ENCODE measurements at places on chromosomes 4 and X.

GRCh38 chr4:134510544-134510943 is 309.0 kb upstream of the PABPC4L start:
- DNase-seq: no peak

DNA sequence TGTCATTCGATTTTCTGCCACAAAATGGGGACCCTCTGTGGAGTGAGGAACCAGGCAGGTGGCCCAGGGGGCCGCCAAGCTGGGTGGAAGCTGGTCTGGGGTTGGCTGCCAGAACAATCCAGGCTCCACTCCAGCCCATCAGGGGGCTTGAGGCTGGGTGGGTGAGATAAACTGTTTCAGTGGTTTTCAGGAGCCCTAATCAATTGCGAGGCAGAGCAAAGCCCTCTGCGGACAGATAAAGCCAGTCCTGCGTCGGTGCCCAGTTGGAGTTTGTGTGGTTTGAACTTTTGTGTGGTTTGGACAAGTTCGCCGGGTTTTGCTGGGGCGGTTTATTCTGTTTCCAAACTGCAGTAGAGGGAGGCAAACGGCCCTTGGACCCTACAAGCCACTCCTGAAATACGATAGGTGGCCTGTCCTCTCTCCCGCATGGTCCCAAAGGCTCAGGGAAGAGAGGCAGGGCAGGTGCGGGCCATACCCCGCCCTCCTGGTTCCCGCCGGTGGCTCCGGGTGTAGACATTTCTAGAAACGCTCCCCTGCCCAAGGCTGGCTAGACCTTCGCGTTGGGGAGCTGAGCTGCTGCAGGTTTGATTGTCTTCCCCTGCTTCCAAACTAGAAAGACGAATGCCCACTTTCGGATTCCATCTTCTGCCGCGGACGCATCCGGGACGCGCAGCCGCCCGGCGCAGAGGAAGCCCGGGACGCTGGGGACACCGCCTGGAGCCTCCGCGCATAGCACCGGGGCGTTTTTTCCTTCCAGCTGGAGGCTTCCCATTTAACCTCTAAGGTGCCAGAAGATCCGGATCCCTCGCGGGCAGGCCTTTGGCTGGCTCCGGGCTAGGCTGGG is 169.0 kb upstream of the BCOR start:
- DNase-seq: peak; percentile 45

DNA sequence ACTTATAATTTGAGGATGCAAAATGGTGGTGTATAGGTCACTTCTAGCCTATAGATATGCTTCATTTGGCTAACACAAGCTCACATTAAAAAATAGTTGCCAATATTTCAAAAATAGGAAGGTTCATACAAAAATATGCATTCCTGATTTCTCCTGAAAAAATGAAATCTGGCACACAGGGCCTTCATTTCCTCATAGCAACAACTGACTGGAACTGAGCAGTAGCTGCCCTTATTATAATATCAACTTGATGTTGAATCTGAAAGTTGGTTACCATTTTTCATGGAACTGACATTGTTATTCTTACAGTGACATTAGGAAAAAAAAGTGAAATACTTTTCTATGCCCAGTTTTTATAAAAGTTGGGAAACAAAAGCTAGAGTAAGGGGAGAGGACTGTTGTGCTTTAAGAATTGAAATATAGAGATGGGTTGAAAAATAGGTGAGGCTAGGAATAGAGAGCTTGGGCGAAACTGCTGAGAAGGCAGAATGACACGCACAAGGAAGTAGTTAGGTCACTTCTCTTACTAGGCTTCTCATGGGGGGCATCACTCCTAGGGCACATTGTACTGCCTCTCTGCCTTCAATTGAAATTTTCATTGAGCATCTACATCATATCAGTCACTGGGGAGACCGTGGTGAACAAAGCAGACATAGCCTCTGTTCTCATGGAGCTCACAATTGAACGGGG is 43.1 kb upstream of the C1GALT1C1 start:
- no peak for DNase-seq

DNA sequence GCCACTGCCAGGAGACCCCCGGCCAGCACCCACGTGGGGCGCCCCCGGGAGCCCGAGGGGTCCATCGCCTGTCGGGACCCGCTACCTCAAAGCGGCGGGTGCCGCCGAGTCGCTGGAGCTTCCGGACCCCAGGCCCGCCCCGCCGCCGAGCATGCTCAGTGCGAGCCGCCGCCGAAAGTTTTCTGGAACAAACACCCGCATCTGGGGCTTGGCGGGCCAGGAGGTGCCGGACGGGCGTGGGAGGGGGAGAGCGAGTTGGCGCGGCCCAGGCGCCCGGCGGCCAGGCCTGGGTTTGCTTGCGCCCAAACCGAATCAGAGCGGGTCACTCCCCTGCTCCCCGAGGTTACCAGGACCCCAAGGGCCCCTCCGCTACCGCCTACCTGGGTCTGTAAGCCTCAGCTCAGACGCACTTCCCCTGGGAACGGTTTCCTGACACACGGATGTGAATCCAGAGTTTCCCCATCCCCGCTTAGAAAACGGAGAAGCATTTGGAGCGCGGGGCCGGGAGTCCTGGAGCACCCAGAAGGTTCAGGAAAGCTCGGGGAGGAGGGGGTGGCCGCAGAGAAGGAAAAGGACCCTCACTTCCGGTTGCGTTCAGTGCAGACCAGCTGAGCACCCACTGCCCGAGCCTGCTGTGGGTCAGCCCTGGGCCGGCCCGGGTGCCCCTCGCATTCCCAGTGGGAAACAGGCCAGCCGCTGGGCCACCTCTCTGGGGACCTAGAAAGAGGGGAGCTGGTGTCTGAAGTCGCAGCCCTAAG is at the start of gene EVC2:
Gene EVC2 (minus strand): TSS at position 111 of the 758 bp plus-strand sequence. CDS start 46 bp downstream, at position 65.
- DNase-seq: no peak

- no peak for DNase-seq
Observed at GRCh38 chr4:86775061-86775460, 74.1 kb downstream of the SLC10A6 start.

DNA sequence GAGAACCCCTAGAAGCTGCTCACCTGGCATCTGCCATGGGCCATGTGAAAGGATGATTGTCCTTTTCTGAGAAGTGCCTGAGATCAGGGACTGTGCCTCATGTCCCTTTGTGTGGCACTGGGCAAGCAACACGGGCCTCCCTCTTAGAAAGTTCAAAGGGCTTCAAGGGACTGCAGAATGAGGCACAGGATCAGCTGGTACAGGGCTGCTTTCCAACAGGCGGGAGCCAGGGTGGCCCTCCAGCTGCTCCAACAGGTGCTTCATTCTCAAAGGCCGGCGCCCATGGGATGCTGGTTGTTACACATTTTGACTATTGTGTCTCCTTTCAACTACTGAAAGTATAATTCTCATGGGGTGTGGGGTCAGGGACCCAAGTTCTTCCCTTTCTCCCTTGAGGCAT is 114.7 kb downstream of the ENPP6 start:
- no peak for DNase-seq

DNA sequence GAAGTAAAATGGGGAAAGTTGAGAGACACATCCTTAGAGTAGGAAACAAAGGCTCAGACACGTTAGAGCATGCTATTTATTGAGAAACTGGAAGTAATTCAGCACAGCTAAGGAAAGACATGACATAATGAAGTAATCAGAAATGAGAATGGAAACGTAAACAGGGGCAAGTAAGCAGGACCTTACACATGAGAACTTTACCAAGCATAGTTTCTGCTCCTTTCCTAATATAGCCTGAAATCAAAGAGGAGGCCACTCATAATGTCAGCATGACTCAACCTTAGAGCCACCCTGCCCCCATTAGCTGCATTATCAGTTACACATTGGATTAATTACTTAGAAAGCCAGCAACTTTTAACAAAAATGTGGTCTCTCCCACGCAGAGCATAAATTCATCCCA is 558.3 kb upstream of the GRIA3 start:
- no peak for DNase-seq

- DNase-seq: no peak
Observed at GRCh38 chr4:93359586-93359985, 469.0 kb upstream of the ATOH1 start.

GRCh38 chrX:155046129-155046810 is 19.6 kb downstream of the FUNDC2 start:
- no peak for DNase-seq

- DNase-seq: no peak
Observed at GRCh38 chrX:79369871-79370270, 2.7 kb upstream of the ITM2A start.

GRCh38 chr4:53558065-53558801 is 33.1 kb downstream of the LNX1 start:
- no peak for DNase-seq

Measured in T-cell (primary cell).